Sigmoid colon (tissue), 7 donors: ENCODE measurements at places on chromosomes 12 and 14. TPM values are rescaled to one million over a fixed set of nuclear protein-coding genes. Genes with fewer than 3 reads are reported as not detected.

The RAPGEF3 gene
- polyA plus RNA-seq = 3.9 TPM

DNA sequence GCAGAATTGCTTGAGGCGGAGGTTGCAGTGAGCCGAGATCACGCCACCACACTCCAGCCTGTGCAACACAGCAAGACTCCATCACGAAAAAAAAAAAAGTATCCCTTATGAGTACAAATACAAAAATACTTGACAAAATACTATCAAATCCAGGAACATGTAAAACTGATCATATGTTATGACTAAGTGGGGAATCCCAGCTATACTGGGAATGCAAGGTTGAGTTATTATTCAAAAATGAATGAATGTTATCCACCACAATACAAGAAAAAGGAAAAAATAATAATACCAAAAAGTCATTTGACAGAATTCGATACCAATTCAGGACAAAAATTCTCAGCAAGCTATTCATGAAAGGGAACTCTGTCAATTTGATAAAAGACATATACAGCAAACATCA is 32.6 kb downstream of the MOK start:
- DNase-seq = no peak

The KCNJ8 gene
- polyA plus RNA-seq = 6.4 TPM

DNA sequence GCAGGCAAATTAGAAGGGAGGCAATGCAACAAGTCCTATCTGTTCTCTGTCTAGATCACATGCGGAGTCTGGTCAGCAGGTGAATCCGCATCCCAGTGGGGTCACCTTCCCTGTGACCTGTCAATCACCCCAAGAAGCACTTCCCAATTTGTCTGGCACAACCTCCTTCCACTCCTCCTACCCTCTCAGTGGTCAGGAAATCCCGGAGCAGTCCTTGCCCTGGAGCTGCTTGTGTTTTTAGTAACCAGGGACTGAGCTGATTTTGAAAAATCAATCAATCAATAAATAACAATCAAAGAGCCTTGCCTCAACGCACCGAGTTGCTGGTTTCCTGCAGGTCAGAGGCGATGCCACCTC is 572 bp upstream of the ACSS3 start:
- no peak for DNase-seq

The ACVRL1 gene
- polyA plus RNA-seq = 24.6 TPM

The KRT85 gene
- polyA plus RNA-seq = not detected

DNA sequence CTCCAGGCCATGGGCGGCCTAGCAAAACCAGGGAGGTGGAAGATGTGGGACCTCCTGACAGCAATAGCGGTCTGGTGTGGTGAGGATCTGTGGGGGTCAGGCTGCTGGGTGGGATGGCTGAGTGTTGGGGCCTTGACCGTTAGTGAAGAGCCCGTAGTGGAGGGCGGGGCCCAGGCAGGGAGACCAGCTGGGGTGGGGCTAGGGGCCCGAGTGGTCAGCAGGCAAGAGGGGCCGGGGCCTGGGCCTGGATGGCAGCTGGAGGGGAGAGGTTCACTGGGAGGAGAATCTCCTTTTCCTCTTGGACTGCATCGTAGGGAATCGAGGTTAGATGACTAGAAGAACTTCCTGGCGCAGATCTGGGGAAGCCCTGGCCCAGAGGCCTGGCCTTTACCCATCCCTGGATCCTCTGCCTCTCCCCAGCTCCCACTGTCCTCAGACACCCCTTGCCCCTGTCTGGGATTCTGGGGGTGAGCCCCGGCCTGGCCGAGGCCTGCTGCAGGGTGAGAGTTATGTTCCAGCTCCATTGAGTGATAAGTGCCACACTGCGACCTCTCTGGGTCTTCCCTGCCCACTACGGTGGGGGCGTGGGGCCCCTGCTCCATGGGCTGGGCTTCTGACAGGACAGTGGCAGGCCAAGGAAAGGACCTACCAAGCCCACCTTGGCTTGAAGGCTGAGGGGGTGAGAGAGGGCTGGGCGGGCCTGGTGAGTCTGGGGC is 47.1 kb downstream of the KRT80 start:
- no peak for DNase-seq

GRCh38 chr12:109377139-109377685 is 29.5 kb downstream of the MYO1H start:
- no peak for DNase-seq

DNA sequence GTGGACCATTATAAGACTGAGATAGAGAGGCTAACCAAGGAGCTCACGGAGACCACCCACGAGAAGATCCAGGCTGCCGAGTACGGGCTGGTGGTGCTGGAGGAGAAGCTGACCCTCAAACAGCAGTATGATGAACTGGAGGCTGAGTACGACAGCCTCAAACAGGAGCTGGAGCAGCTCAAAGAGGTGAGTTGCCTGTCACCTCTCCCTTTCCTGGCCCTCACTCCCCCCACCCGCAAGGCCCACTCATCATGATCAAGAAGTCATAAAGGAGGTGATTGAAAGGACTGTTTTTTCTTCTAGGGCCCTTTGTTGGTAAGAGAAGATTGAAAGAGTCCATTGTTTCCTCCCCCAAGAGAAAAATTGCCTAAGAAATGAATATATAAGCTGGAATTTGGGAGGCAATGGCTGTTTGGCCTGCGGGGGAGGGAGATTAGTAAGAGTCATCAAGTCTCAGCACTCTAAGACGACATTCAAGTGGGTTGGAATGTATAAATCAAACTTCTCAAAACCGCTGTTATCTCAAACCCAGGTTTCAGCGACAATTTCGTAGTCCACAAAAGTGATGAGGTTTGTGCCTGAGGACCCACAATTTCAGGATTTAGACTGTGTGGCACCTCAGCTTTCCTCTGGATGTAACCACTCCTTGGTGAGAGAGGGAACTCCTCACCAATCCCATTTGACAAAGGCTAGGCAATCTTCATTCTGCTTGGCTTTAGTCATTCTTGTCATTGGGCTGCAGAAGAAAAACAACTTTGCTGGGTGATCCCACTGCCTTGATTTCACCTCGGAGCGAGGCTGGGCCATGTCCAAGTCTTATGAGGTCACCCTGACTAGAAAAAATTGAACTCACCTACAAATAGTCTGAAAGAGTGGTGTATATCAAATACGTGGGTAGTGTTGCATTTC is 966 bp downstream of the BICD1 start:
- DNase-seq = no peak

- DNase-seq = no peak
These were observed 25.6 kb downstream of the STX2 start for GRCh38 chr12:130813436-130813835.

DNA sequence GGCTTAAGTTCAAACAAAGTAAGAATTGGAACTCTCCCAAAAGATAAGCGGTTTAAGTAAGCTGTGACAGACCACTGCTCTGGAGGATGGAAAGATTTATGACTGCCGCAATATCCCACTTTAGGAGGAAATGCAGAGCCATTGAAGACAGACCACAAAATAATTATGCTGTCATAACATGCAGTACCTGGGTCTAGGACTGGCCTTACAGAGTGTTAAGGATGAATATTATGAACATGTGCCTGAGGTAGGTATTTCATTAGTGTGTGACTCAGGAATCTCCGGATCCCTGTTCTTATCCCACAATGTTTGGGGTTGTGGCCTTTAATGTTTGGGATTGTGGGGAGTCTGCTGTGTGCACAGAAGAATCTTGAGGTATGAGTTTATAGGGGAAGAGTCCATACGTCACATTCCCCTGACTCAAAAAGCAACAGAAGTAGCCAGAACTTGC is 114.9 kb downstream of the SAMD4A start:
- DNase-seq = no peak

The ANO2 gene
- 0.46 TPM for polyA plus RNA-seq

GRCh38 chr14:102197317-102197853 is 57.7 kb downstream of the WDR20 start:
- no peak for DNase-seq

DNA sequence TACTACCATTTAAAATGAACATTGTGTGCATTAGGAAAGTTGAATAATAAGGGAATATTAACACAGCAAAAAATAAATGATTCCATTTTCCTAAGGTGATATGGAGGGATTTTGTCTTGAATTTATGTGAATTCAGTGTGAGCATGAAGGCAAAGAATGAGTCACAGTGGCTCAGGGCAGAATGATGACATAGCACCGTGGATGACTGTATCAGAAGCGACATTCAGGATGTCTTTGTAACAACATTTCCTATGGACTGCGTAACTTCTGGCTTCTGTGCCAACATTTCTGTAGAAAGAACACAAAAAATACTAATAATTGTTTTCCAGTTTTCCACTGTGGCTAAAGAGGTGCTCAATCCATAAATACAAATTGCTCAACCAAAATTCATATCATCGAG is 54.6 kb downstream of the TTC8 start:
- no peak for DNase-seq

The LAG3 gene
- polyA plus RNA-seq = 0.60 TPM

- no peak for DNase-seq
These were observed 30.9 kb downstream of the MYO1H start for GRCh38 chr12:109378569-109378968.

The CIT gene
- polyA plus RNA-seq = 8.5 TPM
